ENCODE measurements at places on chromosomes 4 and X.
A peak's percentile ranks its signal among the peaks of the same experiment; 100 is the strongest.

DNA sequence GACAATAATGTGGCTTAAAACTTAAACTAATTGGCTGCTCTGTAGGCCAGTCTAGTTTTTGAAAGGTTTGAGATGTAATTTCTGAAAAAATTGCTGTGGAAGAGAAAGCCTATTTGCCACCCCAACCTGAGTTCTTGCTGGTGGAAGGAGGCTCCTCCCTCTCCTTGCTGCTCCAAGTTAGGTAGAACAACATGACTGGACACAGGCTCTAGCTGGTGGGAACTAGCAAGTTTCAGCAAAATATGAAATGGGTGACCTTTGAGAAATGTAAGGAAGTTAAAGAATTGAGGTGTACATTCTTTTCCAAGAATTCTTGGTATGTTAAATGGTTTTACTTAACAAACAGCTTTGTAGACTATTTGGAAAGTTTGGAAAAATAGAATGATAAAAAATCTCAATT, 8.0 kb downstream of the RPL34 start:
- DNase-seq, result no peak

- DNase-seq, result no peak
These were observed 219.5 kb upstream of the DKK2 start for GRCh38 chr4:107255596-107255995.

GRCh38 chr4:154526151-154526550, 24.0 kb downstream of the PLRG1 start:
- no peak for DNase-seq

DNA sequence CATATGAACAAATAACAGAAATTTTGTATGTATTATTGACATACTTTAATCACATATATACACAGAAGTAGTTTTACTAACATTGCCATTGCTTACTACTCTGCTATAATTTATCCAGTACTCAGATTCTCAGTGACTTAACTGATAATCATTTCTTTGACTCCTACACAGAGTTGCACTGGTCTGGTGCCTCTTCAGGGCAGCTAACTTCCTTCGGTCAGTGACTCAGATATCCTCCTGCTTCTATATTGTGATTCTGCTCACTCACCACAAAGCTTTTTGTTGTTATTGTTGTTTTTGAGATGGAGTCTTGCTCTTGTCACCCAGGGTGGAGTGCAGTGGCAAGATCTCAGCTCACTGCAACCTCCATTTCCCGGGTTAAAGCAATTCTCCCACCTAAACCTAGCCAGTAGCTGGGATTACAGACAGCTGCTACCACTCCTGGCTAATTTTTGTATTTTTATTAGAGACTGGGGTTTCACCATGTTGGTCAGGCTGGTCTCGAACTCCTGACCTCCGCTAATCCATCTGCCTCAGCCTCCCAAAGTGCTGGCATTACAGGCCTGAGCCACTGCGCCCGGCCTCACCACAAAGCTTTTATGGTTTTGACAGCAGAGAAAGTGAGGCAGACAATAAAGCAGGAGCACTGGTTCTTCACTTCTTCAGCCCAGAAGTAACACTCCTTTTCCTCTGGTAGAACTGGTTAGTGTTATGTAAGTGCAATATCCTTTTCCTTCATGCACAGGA, 499.3 kb downstream of the EPHA5 start:
- DNase-seq, result no peak

GRCh38 chr4:67549123-67549522, 3.8 kb upstream of the CENPC start:
- DNase-seq, result no peak

DNA sequence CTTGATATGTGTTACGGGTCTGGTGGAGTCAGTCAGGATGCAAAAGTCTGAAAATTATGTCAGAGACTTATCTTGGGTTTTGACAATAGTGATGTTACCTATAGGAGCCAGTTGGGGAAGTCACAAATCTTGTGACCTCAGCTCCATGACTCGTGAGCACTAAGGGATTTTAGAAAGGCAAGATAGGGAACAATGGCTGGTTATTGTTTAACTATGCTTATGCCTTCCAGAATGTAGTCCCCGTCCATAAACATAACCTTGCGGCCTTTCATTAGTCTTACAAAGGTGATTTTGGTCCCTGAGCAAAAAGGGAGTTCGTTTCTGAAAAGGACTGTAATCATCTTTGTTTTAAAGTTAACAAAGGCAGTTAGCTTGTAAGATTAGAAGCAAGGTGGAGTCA, 23.9 kb upstream of the GATB start:
- DNase-seq, result no peak

- no peak for DNase-seq
These were observed 81.4 kb upstream of the TRIM2 start for GRCh38 chr4:153122855-153123254.

DNA sequence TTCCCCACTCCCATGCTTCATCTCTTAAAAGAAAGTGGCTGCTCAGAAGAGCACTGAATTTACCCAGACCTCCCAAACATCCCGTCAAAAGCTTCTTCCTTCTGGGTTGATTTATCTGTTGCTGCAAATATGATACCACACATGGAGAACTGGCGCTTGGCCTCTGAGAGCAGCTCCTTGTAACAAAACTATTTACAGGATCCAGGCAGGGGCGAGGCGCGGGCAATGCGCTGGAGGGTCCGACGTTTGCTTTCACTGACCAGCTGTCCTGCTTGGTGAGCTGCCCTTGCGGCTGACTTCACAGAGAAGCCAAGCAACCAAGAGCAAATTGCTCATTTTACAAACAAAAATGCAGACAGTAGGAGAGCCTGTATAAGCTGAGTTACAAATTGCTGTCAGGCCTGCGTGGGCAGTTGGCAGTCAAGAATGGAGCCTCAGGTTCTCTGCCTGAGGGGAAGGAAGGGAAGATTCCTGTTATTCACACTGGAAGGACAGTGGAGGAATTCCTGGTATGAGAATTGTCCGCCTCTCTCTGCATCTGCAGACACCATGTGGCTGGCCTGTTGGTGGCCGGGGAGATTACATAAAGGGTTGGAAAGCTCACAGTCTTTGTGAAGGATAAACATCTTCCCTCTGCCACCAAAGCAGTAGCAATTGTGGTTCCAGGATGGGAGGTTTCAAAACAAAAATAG, 192.2 kb upstream of the LEF1 start:
- peak; percentile 26 for DNase-seq

DNA sequence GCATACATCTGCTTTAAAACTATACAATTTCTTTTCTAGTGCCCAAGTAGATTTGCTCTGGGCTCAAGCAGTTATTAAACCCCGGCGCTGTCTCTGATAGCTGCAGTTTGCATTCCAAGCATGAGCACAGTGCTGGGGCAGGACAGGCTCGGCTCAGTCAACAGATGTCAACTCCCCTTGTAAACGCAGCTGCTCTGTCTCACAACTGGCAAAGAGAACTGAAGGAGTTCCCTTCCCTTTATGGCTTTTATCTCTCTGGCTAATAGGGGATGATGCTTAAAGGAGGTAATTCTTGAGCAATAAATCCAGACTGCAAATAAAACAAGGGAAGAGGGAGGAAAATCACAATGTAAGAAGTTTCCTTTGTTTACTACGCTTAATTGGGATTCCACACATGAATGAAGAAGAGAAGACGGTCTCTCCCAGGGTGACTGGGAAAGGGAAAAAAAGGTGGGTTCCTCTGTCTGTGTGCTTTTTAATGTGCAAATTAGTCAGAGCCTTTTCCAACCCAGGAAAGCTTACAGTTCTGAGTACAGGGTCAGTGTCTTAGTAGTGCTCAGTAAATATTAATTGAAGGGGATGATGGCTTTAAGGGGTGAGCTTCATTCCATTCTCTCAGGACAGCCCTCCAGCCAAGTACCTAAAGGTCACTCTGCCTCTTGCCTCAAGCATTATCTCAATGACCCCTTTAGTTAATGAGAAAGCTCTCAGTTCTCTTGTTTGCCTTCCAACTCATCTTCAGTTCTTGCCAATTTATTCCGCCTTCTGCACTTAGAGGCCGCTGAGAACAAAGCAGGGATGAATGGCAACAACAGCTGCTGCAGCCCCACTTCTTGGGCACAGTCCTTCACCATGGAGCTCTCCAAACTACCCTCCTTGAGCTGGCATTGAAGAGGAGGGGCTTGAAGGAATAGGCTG, 155.7 kb upstream of the JADE1 start:
- no peak for DNase-seq

DNA sequence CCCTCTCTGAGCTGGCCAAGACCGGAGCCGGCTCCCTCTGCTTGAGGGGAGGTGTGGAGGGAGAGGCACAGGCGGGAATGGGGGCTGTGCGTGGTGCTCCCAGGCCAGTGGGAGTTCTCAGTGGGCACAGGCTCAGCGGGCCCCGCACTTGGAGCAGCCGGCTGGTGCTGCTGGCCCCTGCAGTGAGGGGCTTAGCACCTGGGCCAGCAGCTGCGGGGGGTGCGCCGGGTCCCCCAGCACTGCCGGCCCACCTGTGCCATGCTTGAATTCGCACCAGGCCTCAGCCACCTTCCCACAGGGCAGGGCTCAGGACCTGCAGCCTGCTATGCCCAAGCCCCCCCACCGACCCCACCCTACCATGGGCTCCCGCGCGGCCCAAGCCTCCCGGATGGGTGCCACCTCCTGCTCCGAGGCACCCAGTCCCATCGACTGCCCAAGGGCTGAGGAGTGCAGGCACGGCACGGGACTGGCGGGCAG, 602.5 kb downstream of the KCTD8 start:
- no peak for DNase-seq

- no peak for DNase-seq
These were observed 2.4 kb downstream of the SYP start for GRCh38 chrX:49197543-49198087.

GRCh38 chr4:1239141-1239949, 9.6 kb downstream of the CTBP1 start:
- DNase-seq, result peak; percentile 64

DNA sequence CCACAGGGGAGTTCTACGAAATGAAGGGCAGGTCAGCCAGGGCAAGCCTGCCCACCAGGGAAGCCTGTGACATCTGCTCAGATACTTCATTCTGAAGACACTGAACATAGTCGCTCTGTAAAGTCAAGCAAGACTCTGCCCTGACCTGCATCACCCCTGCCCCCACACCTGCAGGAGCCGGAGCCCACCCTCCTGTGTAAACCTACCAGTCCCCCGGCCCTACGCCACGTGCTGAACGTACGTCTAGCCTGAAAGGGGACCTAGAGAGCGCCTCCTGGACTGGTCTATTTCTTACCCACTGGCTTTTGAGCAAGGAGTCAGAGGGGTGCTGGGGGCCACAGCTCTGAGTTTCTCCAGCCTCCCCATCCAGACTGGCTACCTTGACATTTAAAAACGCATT, 11.6 kb downstream of the CCNQ start:
- DNase-seq, result no peak

GRCh38 chr4:135277980-135278315, 1076.4 kb upstream of the PABPC4L start:
- DNase-seq, result no peak

DNA sequence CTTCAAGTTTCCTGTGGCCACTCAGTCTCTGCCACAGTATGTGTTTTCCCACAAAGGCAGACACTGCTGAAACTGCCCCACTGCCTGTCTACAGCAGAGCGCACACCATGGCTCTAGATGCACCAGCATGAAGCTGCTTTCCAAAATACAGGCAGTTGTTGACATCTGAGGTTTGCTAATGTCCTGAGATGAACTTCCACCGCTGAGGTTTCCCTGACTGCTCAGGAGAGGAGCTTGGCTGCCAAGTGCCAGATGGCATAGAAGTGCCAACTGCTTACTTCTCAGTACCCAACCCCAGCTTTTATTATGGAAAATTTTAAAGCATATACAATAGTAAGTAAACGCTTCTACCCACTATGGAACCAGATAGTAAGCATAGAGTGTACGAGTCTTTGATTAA, 61.0 kb upstream of the EXOC1L start:
- no peak for DNase-seq

- no peak for DNase-seq
These were observed 28.6 kb upstream of the INPP4B start for GRCh38 chr4:142874684-142875083.

DNA sequence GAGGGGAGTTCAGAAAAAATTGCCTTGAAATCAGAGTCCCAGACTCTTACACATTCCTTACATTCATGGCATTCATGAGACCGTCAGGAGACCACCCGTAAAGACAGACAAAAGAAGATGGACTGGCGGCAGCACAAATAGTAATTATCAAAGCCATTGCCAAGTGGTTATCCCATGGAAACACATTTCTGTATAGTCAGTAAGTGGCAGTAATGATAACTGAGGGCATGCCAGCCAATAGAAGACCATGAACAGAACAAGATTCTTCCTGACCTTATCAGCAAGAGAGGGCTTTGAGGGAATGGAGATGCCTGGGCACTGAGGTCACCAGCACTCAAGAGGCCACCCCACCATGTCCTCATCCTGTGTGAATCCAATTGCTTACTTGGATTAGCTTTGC, 121.7 kb upstream of the HCCS start:
- DNase-seq, result no peak

DNA sequence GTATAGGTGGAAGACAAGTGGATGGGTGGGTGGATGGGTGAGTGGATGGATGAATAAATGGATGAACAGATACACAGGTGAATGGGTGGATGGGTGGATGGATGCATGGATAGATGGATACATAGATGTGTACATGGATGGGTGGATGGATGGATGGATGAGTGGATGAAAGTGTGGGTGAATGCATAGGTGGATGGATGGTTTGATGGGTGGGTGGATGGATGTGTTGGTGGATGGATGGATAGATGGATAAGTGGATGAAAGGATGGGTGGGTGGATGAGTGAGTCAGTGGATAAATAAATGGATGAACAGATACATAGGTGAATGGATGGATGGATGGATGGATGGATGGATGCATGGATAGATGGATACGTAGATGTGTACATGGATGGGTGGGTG, 1.6 kb downstream of the CRLF2 start:
- no peak for DNase-seq

DNA sequence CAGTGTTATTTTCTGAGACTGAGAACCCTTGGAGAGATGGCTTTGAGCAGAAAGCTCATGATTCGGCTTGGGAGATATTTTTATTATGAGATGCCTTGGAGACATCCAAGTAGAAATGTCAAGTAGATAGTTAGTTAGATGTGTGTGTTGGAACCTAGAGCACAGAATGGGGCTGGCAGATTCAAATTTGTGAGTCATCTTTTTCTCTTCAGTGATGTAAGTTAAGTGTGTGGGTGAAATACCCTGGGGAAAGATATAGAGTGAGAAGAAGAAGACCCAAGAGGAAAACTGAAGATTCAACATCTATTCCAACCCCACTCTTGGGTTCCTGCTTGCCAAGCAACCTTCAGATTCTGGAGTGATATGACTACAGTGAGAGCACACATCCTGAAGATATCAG, 580.8 kb upstream of the AMOT start:
- DNase-seq, result no peak

- no peak for DNase-seq
These were observed 122.1 kb upstream of the DIPK2B start for GRCh38 chrX:45322820-45323219.

All from H7 (cell line).